ENCODE measurements at places on chromosomes 1 and 21.
A peak's percentile ranks its signal among the peaks of the same experiment; 100 is the strongest.

DNA sequence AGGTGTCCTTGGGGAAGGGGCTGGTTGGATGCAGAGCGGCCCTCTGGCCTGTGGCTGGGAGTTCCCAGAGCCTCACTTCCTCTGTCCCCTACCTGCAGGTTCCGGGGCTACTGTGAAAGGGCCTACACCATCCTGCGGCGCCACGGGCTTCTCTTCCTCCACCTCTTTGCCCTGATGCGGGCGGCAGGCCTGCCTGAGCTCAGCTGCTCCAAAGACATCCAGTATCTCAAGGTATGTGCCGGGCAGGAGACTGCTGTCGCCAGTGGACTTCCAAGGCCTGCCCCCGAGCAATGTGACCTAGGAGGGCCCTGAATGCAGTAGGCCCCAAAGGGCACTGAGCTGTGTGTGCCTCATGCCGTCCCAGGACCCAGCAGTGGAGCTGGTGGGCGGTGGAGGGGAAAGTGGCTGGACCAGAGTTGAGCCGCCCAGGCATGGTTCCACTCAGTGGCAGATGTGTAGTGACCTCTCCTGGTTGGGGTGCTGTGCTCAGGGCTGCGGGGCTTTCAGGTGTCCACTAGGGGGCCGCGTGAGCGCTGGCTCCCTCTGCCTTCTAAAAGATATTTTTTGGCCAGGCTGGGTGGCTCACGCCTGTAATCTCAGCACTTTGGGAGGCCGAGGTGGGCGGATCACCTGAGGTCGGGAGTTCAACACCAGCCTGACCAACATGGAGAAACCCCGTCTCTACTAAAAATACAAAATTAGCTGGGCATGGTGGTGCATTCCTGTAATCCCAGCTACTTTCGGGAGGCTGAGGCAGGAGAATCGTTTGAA is 73.4 kb downstream of the PIK3CD start:
- peak; percentile 70 for DNase-seq

DNA sequence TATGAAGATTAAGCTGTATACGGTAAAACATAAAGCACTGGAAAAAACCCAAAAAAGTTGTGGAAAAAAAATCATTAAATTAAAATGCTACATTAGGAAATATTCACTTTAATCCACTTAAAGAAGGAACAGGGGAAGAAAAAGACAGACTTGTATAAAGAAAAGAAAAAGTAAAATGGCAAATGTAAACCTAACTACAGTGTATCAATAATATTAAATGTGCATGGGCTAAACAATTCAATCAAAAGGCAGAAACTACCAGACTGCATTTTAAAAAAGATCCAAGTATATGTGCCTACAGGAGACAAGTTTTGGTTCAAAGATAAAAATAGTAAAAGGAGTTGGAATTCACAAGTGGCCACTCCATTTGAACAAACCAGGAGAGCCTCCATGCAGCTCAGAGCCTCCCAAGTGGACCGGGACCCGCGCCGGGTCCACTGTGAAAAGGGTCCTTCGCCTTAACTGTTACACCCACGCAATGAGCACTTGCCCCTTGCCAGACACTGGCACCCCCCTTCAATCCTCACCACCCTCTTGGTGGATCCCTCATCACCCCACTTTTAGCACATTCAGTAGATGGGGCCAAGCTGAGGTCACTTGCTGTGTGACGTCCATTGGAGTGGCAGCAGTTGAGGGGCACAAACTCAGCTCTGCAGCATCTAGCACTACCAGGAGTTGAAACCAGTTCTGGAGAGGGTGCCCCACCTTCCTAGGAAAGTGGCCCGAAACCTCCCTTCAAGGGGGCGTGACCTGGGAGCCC is 898 bp downstream of the C1orf174 start:
- DNase-seq = no peak

GRCh38 chr1:19083081-19083480 is 126.6 kb upstream of the IFFO2 start:
- DNase-seq = no peak

DNA sequence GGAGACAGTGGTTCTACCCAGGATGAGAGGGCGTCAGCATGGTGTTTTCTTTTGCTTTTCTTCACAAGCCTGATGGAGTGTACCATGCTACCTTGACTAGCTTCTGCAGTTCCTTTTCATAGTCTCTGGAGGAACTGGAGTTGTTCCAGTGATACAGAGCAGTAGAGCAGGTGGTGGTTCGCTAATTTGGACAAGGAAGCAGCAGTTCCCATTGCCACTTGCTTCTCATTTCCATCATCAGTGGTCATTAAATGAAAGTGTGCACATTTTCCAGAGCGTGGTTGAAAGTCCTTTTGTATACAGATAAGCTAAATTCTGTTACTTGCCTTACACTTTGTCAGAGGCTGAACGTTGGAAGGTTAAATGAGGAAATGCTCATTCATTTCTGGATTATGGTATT is 182.3 kb downstream of the C1orf21 start:
- no peak for DNase-seq

DNA sequence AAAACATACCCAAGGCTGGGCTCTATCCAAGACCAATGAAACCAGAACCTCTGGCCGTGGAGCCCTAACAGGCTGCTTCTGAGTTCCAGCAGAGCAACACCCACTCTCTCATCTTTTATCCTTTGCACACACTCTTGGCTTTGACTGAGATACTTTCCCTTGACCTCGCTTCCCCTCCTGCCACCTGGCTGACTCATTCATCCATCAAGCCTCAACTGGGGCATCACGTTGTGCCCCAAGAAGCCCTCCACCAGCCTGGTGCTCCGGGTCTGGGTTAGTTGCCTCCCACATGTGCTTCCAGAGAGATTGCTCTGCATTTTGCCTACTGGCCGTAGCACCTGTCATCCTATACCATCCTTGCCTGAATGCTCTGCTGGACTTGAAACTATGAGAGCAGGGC is 34.5 kb upstream of the SERBP1 start:
- DNase-seq = no peak

- no peak for DNase-seq
These were observed 2.8 kb downstream of the PTGER3 start for GRCh38 chr1:71044833-71045232.

DNA sequence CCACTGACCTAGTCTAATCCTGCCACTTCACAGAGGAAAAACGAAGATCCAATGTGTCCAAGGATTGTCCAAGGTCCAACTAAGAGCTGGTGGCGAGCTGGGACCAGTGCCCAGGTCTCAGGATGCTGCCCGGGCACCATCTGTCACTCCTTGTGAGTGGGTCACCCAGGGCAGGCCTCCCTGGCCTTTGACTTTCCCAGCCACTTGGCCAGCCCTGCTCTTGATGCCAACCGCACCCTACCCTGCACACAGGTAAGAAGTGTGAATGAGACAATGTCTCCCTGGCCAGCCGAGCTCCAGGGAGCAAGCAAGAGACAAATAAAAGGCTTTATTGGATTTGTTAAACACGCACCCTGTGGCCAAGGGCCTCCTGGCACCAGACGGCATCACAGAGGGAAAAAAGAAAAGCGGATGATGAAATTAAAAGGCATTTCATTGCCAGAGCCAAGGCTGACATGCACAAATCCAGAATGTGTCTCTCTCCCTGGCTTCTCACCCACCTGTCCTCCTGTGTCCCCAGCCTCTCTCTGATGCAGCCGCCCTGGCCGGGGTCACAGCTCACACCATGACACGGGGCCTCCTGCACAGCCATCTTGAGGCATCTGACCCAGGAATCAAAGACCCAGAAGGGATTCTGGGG is 72.8 kb downstream of the CAMK2N1 start:
- DNase-seq = no peak

- DNase-seq = no peak
These were observed 12.6 kb downstream of the B3GALT5 start for GRCh38 chr21:39625211-39625895.

DNA sequence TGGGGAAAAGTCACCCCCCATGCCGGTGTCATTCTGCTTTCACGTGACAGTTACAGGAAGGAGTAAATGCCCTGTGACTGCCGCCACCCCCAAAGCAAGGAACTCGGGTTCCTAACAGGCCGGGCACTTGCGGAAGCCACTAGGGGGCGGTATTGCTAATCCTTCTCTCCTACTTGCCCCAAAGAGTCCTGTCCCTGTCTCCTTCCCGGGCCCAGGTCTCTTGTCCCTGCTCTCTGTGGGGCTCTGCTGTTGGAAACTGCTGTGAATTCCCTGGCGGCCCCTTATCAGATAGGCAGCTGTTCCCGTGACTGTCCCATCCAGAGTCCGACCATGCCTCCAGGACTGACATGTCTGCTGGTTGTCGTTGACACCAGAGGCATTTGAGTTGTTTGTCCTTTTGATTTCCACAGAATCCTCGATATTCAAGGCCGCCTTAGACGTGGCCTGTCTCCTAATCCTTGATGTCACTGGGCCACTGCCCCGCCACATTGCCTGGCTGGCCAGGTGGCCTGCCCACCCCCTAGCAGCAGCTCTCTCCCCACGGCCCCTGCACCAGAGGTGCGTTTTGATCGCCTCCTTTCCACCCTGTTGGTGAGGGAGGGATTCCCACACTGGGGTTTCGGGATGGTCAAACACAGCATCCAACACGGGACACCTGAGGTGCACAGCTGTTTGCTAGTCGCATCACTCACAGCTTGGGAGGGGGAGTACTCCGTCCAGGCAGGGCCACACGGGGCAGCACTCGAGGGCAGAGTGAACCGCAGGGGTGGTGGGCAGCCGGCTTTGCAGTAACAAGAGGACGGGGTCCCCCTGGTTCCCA is 37.3 kb downstream of the CHAF1B start:
- peak; percentile 32 for DNase-seq

- DNase-seq = no peak
These were observed 83.2 kb upstream of the PPM1J start for GRCh38 chr1:112798292-112798691.

- DNase-seq = no peak
These were observed 48.3 kb upstream of the FCRL4 start for GRCh38 chr1:157646144-157646543.

- DNase-seq = no peak
These were observed 342.6 kb upstream of the NFIA start for GRCh38 chr1:60739729-60740128.

- no peak for DNase-seq
These were observed 722.2 kb downstream of the MATN1 start for GRCh38 chr1:30001011-30001731.

- no peak for DNase-seq
These were observed 21.3 kb downstream of the ZCCHC17 start for GRCh38 chr1:31318146-31318545.

DNA sequence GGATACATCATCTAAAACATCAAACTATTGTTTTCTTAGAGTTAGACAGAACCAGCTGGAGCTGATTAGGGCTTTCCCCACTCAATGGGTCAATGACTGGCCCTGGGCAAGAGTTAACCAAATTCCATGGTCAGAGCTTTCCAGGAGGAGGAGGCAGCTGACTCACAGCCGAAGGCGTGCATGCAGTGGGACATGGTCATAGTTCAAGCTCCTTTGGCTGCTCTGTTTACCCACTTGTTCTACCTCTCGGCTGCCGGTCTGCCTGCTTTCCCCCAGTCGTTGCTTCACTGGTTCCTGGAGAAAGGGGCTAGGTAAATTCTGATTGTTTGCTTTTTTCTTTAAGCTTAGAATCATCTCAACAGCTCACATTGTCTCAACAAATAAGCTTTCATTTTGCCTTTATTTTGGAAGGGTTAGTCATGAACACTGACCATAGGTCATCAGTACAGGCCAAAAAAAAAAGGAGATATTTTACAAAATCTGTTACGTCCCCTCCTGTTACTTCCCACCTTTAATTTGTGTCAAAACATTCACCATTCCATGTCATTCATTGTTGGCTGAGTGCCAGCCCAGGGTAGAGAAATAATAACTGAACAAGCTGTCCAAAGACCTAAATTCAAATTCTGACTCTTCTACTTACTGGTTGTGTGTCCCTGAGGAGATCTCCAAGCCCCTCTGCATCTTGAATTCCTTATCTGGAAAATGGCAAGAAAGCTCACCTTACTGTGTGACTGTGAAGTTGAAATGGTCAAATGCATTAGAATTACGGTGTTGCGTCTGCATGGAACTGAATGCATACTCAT is 12.0 kb downstream of the MAB21L3 start:
- DNase-seq = no peak

GRCh38 chr1:226985839-226986463 is 45.9 kb downstream of the COQ8A start:
- DNase-seq = no peak

DNA sequence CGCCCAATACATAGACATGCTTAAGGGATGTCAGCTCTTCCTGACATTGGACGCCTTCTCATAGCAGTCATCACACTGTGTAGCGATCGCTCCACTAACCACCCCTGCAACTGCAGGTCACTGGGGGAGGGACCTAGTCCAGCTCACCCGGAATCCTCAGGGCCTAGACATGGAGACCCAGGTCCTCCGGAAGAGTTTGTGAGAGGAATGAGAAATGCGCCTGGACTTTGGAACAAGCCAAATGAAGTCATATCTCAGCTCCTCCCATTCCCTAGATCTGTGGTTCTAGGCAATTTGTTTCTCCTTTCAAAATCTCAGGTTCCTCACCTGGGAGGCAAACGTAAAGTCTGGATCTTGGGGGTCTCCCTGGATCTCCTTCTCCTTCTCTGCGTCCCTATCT is 253.3 kb downstream of the KAZN start:
- no peak for DNase-seq

DNA sequence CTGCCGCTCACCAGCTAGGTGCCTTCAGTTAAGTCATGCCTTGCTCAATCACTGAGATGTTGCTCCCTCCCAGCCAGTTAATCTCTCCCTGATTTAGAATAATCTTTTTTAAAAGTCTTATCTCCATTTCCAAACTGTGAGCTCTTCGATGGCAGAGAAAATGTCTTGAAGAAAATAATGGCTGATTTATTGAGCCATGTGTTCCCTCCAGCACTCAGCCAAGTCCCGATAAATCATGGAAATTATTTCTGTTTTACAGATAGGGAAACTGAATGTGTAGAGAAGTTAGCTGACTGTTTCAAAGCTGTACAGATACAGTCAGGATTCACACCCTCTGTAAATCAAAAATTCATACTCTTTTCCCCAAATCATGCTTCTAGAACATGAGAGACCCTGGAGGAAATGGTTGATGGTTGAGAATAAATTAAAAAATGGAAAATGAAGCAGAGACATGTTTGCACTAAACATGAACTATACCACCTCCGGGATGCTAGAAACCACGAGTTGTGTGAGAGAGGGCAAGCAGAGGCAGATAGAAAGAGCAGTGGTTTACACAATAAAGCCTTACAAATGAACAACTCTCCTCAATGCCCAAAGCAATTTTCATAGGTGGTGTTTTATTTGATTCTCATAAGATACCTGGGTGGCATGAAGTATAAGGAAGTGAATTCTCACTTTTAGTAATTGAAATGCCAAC is 376.4 kb downstream of the PLPP3 start:
- no peak for DNase-seq

DNA sequence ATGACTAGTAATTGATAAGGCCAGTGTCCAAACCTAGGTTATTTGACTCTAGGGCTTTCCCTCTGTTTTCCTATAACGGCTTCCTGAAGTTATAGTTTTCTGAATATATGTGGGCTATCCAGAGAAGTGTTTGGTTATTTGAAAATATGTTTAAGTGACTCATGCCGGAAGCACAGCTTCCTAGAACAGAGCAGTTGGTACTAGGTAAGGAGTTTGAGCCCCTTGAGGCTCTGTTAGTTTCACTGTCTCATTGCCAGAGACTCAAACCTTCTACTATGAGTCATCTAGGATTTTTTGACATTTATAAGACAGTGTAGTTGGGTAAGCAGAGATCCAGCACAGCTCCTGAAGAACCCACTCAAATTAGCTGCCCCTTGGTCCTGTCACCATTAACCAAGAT is 27.1 kb upstream of the LEPR start:
- DNase-seq = peak; percentile 11

Measured in stimulated activated CD4-positive, alpha-beta T cell treated with anti-CD3 and anti-CD28 coated beads, Interleukin-1b, Interleukin-23, amount 100 ng/mL, for 48 hours (primary cell).